Activated CD8-positive, alpha-beta memory T cell treated with anti-CD3 and anti-CD28 coated beads for 1 hour (primary cell): ENCODE measurements at places on chromosomes 12 and 14.

GRCh38 chr12:109597414-109597794, 23.8 kb downstream of the MVK start:
- DNase-seq: no peak

DNA sequence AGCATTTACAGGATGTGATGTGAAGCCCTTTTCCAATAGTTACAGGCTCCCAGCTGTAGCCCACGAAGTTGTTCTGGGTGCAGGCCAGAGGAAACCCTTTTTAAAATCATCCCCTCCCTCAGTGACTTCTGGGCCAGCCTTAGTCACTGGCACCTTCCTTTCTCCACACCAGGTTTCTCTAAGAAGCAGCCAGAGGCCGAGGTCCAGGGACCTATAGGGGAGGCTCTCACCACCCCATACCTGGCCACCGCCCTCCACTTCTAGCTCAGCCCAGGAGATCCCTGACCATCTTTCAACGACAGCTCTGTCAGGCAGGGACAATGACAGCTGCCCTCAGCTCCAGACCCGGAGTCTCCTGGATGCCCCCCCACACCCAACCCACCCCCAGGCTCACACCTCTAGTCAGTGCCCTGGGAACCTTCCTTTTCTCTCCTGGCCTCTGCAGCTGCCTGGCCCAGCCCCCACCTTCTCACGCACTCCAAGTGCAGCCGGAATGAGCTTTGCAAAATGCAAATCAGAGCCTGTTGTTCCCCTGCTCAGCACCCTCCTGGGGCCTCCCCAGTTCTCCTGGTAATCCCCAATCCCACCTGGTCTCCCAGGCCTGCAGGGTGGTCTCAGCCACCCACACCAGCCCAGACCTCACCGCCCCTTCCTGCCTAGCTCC, 46.7 kb downstream of the TESC start:
- DNase-seq: no peak

GRCh38 chr14:70189456-70190077, 816 bp upstream of the SLC8A3 start:
- DNase-seq: no peak

GRCh38 chr12:116637589-116638150, 78.5 kb downstream of the MAP1LC3B2 start:
- no peak for DNase-seq

- no peak for DNase-seq
Measured at GRCh38 chr12:32089586-32089985, 17.1 kb upstream of the BICD1 start.

DNA sequence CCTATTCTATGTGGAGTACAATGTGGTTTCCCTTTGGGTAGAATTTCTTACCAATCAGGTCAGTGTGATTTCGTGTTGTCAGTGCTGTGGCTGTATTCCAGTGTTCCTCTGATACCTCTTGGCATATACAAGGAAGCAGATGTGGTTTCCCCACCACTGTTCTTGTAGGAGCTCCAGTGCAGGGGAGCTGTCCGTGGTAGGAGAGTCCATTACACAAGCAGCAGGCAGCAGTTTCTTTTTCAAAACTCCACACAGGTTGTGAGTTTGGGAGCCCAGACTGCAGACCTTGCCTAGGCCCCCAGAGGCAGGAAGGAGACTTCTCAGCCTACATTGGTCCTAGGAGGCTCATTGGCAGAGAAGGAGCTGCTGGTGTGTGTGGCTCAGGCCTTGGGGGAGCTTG, 452.8 kb downstream of the AACS start:
- no peak for DNase-seq

DNA sequence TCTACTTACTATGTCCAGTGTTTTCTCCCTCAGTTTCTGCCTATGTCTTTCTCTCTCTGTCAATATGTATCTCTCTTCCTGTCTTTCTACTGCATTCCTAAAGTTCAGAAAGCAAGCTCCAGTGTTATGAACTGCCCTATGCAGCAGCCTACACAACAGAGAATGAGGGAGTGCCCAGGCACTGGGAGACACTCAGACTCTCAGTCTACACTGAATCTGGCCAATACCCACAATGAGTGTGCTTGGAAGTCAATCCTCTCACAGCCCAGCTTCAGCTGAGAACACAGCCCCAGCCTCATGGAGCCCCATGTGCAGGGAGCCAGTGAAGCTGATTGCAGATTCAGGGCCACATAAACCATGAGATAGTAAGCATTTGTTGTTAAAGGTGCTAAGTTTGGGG, 128.7 kb downstream of the ALG10 start:
- DNase-seq: no peak

GRCh38 chr12:120060196-120060595, 56.4 kb downstream of the RAB35 start:
- no peak for DNase-seq

- no peak for DNase-seq
Measured at GRCh38 chr12:22738945-22739344, 114.0 kb downstream of the ETNK1 start.
